ENCODE measurements at places on chromosomes 13 and 19. TPM values are rescaled to one million over a fixed set of nuclear protein-coding genes. Genes with fewer than 3 reads are reported as not detected.

DNA sequence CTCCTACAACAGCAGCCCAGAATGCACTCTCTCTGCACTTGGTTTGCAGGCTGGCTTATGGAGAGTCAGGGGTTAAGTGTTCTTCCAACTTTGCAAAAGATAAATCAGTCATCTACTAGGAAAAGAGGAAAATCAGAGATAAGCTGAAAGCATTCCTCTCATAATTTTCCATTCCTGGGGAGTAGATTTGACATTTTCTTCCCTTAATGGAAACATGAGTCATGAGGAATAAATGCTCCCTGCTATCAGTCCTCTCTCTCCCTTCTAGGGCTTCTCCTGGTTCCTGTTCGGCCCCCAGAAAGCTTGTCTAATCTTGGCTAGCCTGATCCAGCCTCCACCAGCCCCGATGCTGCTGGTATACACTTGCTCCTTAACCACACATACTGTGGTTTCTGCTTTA lies 28.4 kb upstream of the ENOX1 start:
- DNase-seq: peak; percentile 55

Gene PLK5
- not detected for total RNA-seq

DNA sequence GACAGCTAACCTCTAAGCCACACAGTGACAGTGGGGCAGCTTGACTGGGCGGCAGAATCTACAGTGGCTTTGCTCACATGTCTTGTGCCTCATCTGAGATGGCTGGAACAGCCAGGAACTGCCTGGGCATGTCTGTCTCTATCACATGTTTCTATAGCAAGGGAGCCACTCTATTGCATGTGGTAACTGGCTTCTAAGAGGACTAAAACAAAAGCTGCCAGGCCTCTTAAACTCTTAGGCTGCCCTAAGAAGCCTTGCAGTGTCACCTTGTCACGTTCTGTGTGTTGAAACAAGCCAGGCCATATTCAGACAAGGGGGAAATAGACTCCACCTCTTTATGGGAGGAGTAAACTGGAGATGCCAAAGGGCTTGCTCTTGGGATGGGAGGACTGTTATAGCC lies 122.9 kb upstream of the MAB21L1 start:
- no peak for DNase-seq

DNA sequence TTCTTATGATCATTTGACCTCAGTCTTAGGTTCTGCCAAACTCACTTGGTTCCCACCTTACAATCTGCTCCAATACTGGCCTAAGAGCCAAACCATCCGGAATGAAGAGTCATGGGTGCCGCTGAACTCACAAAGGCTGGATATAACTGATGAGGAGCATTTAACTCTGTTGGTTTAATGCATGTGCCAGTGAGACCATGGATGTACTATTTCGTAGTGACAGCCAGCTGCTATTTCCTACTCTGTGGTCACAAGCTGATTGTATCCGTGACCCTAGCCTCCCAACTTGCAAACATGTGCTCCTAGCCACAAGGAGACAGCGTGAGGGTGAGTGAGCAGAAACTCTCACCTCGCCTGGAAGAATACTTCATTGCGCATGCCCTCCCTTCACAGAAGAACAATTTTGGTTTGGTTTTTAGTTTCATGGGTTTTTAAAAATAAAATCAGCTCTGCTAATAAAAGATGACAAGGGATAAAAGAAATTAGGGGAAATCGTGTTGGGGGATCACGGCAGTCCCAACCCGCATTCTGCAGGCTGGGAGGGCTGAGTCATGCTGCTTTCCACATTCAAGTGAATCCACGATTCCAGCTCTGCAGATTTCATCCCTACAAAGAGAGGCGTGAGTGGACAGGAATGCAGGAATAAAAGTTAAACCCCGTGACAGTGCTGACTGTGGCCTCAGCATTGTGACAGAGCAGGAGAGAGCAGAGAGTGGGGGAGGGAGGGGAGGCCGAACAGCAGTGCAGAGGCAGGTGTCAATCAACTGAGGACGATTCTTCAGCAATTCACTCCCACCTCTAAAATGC lies 66.8 kb upstream of the RAP2A start:
- DNase-seq: peak; percentile 84

DNA sequence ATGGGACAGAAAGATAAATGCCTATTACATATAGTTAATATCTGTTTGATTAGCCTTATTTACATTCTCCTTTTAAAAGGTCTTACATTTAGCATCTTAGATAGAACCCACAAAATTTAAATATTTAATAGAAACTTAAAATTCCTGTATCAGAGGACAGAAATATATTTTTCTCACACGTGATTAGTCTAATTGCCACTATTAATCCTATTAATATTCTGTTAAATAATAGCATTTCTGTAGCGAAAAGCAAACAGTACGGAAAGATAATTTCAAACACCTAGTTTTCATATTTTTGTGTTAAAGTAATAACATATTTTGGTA lies 380 bp upstream of the ZNF30 start:
- no peak for DNase-seq
